Lung (tissue), 17 donors: ENCODE measurements at places on chromosomes 12 and 14.

DNA sequence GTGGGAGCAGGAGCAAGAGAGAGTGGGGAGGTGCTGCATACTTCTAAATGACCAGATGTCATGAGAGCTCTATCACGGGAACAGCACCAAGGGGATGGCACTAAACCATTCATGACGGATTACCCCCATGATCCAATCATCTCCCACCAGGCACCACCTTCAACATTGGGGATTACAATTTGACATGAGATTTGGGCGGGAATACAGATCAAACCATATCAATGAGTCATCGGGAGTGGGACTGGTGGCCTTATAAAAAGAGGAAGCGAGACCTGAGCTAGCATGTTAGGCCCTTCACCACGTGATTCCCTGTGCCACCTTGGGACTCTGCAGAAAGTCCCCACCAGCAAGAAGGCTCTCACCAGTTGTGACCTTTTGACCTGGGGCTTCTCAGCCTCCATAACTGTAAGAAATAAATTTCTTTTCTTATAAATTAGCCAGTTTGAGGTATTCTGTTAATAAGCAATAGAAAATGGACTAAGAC, 28.7 kb downstream of the COX8C start:
- no peak for DNase-seq

GRCh38 chr14:88225721-88226120, 97.3 kb downstream of the KCNK10 start:
- DNase-seq = no peak

GRCh38 chr14:105914738-105915385, 388.5 kb downstream of the TMEM121 start:
- no peak for DNase-seq

GRCh38 chr12:59396519-59396918, 199.3 kb upstream of the SLC16A7 start:
- DNase-seq = no peak

- no peak for DNase-seq
Measured at GRCh38 chr12:22287776-22288621, 46.5 kb downstream of the ST8SIA1 start.

DNA sequence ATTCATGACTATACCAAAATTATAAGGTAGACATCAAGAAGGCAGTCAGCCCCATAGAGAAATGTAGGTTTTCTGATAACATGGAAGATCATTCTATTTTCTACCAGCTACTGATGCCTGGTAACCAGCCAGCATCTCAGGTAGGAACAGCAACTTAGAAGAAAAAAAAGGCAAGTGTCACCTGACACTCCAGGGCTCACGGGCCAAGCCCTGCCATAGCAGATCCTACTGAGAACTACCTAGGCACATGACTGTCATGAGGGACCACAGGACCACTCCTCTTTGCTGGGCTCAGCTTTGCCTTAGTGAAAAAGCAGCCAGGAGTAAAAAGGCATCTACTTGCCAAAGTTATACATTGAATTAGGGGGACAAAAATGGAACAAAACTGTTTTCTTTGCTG, 33.4 kb downstream of the CORO1C start:
- no peak for DNase-seq

GRCh38 chr14:81400202-81400678, at the start of gene STON2:
Gene STON2 (minus strand): TSS chr14:81400324. CDS start chr14:81398382, 1,942 bp downstream.
- DNase-seq = no peak

GRCh38 chr14:72480464-72481243, 413.2 kb downstream of the DPF3 start:
- peak; percentile 93 for DNase-seq

- no peak for DNase-seq
Measured at GRCh38 chr12:79737875-79738718, 47.3 kb upstream of the PAWR start.

DNA sequence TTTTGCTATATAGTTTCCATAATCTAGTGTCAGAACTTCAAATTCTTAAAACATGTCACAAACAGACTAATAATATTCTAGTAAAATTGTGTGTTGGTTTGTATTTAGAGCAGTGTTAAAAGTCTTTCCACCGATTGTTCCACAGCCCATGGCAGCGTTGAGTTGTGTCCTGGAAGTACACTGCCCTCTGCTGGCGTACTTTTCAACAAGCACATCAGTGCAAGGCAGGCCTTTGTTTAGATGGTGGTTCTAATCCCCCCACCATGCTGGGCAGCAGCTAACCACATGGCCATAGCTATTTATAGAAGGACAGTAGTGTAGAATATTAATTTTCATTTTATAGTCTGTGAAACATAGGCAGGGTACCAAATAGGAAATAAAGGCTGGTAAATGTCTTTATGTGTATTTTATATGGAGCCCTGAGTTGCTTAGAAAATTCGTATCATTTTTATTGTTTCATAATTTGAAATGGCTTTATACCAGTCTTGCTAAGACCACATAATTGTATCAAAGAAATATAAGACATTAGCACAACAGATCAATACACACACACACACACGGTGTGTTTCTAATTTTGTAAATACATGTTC, 235.4 kb downstream of the SEC23A start:
- peak; percentile 94 for DNase-seq

GRCh38 chr12:12087693-12088034, 16.9 kb downstream of the BCL2L14 start:
- DNase-seq = no peak

DNA sequence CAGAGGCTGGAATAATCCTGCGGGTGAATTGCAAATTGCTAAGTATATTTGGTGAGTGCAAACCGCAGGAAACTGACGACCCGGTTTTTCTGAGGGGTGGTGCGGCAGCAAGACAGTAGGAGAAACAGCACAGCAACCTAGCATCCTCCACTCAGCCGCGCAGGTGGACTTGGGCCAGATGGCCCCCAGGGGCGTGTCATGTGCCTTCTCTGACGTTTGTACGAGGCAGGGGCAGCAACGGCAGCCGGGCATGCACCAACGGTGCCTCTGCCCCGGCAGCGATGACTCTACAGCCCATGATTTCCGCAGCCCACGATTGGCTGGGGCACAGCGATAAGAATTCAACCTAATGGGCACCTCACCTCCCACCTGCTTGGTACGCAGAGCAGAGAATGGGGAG, 11.1 kb upstream of the CLEC2A start:
- DNase-seq = no peak

DNA sequence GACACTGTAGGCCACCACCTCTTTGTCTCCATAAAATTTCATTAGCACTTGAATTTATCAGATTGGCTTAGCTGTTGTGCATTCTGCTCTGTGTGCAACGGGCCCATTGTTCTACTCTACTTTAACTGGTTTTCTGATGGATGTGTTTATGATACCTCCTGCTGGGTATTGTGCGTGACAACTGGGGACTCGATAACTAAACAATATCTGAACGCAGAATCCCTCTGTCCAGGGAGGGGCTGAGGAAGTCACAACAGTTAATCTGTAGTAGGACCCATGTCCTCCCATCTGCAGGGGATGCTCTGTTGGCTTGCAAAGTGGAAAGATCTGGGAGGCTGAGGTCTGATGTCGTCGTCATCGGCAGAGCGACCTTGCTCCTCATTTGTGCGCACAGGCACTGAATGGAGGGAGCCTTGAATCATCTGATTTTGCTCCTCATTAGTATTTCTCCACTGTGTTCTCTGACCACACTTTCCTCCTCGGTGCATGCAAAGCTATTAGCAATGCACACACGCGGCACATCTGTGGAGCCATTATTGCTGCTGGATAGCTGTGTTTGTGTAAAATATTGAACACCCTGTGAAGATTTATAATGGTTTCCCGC, 422.5 kb downstream of the NRXN3 start:
- DNase-seq = no peak

GRCh38 chr14:36204461-36205073, 28.0 kb upstream of the PTCSC3 start:
- no peak for DNase-seq

DNA sequence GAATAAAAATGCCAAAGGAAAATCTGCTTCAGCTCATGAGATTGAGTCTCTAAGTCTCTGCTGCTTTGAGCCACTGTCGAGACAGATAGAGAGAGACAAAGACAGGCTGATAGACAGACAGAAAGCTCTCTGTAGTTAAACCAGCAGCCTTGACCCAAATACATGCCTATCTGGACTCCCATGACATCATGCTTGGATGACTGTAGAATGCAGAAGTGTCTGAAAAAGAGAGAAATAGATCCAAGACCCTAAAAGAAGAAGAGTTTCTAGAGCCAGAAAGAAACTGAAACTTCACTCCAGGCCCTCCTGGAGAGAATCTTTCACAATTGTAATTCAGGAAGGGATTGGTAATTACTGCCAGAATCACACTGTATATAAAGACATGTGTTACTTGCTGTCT, 122.6 kb upstream of the PLXNC1 start:
- no peak for DNase-seq
